ENCODE measurements at places on chromosomes 13 and 19. TPM values are rescaled to one million over a fixed set of nuclear protein-coding genes. Genes with fewer than 3 reads are reported as not detected.

DNA sequence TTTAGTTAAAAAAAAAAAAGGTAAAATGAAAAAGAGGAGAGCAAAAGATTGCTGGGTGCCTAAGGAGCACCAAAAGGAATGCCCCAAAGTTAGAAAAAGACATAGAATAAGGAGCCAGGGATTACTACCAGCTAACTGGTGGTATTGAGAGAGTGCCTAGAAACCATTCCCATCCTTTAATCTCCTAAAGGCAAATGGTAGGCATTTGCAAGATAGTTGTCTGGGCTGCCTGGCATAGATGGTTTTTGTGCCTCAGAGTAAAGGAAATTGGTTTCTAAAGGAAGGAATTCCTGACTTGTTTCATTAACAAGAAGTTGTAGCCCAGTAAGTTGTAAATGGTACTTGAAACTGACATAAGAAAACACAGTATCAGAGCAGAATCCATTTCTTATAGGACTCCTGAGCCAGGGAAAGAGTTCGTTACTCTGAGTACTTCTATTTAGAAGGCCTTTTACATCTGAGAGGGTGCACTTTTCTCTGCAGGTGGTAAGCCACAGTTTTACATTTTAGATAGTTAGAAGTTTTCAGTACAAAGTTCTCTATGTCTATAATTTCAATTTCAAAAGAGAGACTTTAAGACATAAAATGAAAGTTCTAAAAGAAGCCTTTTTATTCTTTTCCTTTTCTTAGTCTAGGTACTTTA, 92.6 kb downstream of the OLFM4 start:
- no peaks in the 10 kb centered on the region for H3K36me3 ChIP-seq
- no peak for DNase-seq
- H3K4me1 ChIP-seq = peaks cover 5% of the 10 kb centered on the region
- H3K27ac ChIP-seq = no peak overlapping the region

Gene KLK15
- total RNA-seq = not detected

DNA sequence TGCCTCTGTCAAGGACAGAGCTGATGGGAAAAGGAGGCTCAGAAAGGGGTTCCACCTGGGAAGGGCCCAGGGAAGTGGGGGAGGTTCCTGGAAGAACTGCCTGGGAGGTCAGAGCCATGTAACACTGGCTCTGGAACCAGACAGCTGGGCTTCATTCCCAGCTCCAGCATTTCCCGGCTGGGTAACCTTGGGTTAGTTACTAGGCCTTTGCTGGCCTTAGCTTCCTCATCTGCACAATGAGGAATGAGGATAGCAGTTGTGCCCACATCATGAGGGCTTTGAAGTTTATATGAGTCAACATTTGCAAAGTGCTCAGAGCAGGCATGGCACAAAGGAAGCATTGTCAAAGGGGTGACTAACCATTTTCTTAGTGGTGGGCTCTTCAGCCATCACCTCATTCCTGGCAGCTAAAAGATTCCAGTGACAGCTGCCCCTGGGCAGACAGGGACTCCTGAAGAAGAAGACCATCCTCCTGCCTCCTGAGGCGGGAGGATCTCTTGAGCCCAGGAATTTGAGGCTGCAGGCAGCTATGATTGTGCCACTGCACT, 1.7 kb upstream of the DNAJB1 start:
- peaks cover 34% of the 10 kb centered on the region for H3K4me1 ChIP-seq
- H3K36me3 ChIP-seq = peaks cover 20% of the 10 kb centered on the region
- H3K27ac ChIP-seq = peak overlapping the region; percentile 93
- peak; percentile 49 for DNase-seq
- no peaks in the 10 kb centered on the region for H3K27me3 ChIP-seq
- H3K4me3 ChIP-seq = no peak overlapping the region

GRCh38 chr13:28313579-28313978, 175.2 kb downstream of the PAN3 start:
- H3K4me1 ChIP-seq = peaks cover 24% of the 10 kb centered on the region
- no peak overlapping the region for H3K27ac ChIP-seq
- no peak for DNase-seq
- H3K4me3 ChIP-seq = no peak overlapping the region

Gene AP1M2
- total RNA-seq = 0.27 TPM

Gene KLF1
- 0.31 TPM for total RNA-seq

- DNase-seq = no peak
- no peak overlapping the region for H3K27ac ChIP-seq
- no peak overlapping the region for H3K4me3 ChIP-seq
- H3K36me3 ChIP-seq = no peaks in the 10 kb centered on the region
- no peaks in the 10 kb centered on the region for H3K27me3 ChIP-seq
- H3K4me1 ChIP-seq = peaks cover 11% of the 10 kb centered on the region
Observed at GRCh38 chr13:36915106-36915505, 4.9 kb downstream of the SMAD9 start.

Gene PLVAP
- 23.1 TPM for total RNA-seq

Gene AP3D1
- 34.5 TPM for total RNA-seq

DNA sequence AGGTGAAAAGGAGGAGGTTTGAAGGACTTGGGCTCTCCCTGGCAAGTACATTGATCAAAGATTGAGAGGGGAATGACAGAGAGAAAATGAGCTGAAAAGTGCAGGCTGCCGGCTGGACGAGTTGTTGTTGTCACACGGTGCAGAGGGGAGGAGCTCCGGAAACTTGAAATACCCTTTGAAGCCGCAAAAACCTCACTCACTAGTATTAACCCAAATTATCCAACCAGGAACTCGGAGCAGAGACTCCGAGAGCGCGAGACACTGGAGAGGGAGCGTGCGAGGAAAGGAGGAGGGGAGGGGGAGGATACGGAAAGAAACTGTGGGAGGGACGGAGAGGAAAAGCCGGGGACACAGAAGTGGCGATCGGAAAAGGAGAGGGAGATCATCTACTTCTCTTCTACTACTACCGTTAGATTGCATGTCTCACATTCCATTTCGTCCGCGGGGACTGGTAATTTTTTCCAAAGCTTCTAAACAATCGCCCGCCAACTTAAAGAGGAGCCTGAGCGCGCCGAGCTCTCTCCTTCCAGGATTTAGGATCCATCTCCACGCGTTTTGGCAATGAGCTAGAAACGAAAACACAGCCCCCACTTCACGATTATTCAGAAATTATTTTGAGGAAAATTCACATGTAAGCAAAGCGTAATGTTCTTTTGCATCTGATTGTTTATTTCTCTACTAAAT, at the start of gene DACH1:
Gene DACH1 (minus strand): TSS at position 74 of the 684 bp plus-strand sequence.
- H3K27me3 ChIP-seq = peaks cover 37% of the 10 kb centered on the region
- H3K27ac ChIP-seq = peak within 1 kb of the TSS; percentile 78
- DNase-seq = peak; percentile 90
- no peaks in the 10 kb centered on the region for H3K36me3 ChIP-seq

Gene FAM124A
- total RNA-seq = 2.0 TPM

DNA sequence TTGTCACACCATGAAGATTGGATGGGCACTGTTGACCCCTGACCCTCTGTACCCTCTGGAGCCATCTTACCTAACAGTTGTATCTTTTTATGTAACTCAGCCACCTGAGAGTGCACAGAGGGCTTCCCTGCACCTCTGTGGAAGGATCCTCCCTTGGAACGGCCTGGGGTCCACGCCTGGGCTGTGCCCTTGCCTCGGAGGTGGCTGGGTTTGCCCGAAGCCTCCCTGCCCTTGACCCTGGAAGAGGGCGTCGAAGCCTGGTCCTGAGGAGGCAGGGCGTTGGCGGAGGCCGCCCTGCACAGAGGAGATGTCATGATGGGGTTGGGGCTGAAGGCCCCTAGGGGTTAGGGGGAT, 241 bp downstream of the ODAD3 start:
- H3K4me1 ChIP-seq = peaks cover 14% of the 10 kb centered on the region
- no peaks in the 10 kb centered on the region for H3K27me3 ChIP-seq
- no peak for DNase-seq
- H3K27ac ChIP-seq = peak overlapping the region; percentile 84
- H3K4me3 ChIP-seq = peak overlapping the region; percentile 85

GRCh38 chr13:42110410-42111155, 62.1 kb downstream of the DGKH start:
- no peaks in the 10 kb centered on the region for H3K36me3 ChIP-seq
- peak; percentile 85 for DNase-seq
- no peaks in the 10 kb centered on the region for H3K27me3 ChIP-seq
- no peak overlapping the region for H3K27ac ChIP-seq

Gene ZNF100
- total RNA-seq = 11.4 TPM

GRCh38 chr19:54612428-54612827, 17.9 kb upstream of the LILRB1 start:
- H3K27me3 ChIP-seq = no peaks in the 10 kb centered on the region
- no peaks in the 10 kb centered on the region for H3K36me3 ChIP-seq
- no peak overlapping the region for H3K27ac ChIP-seq

Gene LGI4
- 8.6 TPM for total RNA-seq

- H3K27me3 ChIP-seq = no peaks in the 10 kb centered on the region
- H3K27ac ChIP-seq = no peak overlapping the region
- peaks cover 18% of the 10 kb centered on the region for H3K36me3 ChIP-seq
- no peak for DNase-seq
Observed at GRCh38 chr13:27097691-27098090, 73.9 kb downstream of the USP12 start.

Gene ZNF146
- 82.0 TPM for total RNA-seq

DNA sequence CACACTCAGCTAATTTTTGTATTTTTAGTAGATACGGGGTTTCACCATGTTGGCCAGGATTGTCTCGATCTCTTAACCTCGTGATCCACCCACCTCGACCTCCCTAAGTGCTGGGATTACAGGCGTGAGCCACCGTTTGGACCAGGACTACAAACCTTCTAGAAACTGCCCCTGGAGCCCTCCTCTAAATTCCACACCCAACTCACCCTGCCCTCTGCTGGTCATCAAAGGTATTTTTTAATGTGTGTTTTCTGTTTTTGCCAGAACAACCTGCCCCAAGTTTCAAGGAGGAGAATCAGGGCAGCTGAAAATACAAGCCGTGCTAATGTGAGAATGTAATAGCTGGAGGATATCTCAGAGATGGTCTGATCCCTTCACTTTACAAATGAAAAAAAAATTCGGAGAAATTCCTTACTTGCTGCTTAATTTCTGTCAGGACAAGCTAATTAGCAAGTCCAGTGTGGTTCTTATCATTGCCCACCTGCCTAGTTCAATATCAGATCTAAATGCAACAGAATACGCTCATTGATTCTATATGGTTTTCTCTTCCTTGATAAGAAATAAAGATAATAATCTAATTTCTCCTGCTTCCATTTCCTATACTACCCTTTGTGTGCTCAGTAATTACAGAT, 4.1 kb downstream of the ATP8A2 start:
- DNase-seq = peak; percentile 22
- H3K27ac ChIP-seq = no peak overlapping the region
- peaks cover 39% of the 10 kb centered on the region for H3K27me3 ChIP-seq
- no peak overlapping the region for H3K4me3 ChIP-seq
- H3K4me1 ChIP-seq = peaks cover 8% of the 10 kb centered on the region
- H3K36me3 ChIP-seq = no peaks in the 10 kb centered on the region

DNA sequence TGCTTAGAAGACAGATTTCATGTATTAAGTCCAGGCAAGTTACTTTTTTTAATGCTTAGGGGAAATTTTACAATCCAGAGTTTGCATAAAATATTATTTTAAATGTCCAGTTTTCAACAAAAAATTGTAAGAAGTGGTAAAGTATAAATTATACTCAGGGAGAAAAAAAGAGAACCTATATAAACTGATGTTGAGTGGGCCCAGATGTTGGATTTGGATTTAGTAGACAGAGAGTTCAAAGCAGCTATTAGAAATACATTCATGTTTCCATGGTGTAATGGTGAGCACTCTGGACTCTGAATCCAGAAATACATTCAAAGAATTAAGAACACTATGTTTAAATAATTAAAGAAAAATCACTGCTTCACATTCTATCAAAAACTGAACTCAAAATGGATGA, 349.9 kb upstream of the ZNF507 start:
- no peak overlapping the region for H3K4me3 ChIP-seq
- H3K36me3 ChIP-seq = no peaks in the 10 kb centered on the region

Gene PET100
- 88.4 TPM for total RNA-seq

DNA sequence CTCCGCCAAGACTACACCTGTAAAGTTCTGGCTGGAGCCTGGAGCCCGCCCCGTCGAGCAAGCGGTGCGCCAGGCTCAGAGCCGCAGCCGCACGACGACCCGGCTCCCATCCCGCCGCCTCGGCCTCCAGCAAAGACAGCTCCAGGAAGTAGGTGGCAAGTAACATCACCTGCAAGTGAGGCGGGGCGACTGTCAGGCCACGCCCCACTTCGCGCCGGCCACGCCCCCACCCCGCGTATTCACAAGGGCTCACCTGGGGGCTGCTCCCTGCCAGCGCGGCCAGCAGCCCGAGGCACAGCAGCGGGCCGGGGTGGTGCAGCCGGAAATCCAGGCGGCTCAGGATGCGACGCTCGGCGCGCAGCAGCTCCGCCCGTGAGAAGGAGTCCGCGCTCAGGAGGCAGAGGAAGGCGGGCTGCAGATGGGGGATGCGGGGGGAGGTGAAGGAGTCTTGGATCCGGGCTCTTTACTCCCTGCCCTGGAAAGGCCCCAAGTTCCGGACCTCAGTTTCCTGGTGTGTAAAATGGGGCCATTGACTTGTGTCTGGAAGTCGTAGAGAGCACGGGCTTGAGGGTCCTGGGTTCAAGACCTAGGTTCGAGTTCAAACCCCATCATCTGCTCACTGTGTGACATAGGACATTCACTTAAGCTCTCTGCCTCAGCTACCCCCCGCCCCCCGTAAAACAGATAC, 3.2 kb downstream of the CCNP start:
- no peaks in the 10 kb centered on the region for H3K36me3 ChIP-seq
- H3K27me3 ChIP-seq = peaks cover 73% of the 10 kb centered on the region
- H3K4me1 ChIP-seq = peaks cover 15% of the 10 kb centered on the region
- no peak overlapping the region for H3K27ac ChIP-seq
- no peak overlapping the region for H3K4me3 ChIP-seq

DNA sequence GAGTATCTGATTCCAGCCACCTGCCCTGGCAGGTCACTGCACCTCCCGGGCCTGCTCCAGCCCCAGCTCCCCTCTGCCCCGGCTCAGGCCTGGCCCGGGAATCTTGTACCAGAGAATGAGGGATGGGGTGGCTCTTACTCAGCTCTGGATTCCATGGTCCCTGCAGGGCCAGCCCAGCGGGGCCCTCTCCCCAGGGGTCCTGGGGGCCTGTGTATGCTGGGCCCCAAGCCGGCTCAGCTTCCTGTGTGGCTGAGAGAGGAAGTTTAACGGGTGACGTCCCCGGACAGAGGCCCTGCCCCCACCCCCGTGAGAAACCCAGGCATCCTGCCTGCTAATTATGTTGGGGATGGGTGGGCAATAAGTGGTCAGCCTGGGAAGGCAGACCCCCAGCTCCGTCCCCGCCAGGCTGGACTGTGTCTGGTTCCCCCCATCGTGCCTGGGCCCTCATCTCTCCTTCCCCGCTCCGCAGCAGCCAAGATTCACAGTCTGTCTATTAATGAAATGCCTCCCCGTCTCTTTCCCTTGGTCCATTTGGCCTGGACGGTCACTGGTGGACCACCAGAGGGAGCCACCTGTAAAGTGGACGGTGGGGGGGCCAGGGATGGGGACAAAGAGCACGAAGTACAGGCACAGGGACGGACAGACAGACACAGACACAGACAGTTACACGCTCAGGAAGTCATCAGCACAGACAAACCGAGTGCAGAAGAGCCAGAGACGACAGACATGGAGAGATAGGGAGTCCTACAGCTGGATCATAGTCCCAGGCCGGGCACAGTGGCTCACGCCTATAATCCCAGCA, at the start of gene DENND1C:
Gene DENND1C (minus strand): TSS at position 247 of the 802 bp plus-strand sequence. CDS start 92 bp downstream, at position 155.
- peaks cover 6% of the 10 kb centered on the region for H3K4me1 ChIP-seq
- no peak within 1 kb of the TSS for H3K27ac ChIP-seq
- peaks cover 18% of the 10 kb centered on the region for H3K27me3 ChIP-seq
- no peak for DNase-seq
